ENCODE measurements at places on chromosomes 11 and 22.
A peak's percentile ranks its signal among the peaks of the same experiment; 100 is the strongest.

- peak; percentile 80 for DNase-seq
Observed at GRCh38 chr11:297586-298405, 1.5 kb downstream of the IFITM5 start.

- peak; percentile 38 for DNase-seq
Observed at GRCh38 chr22:46239261-46240048, 10.6 kb downstream of the CDPF1 start.

GRCh38 chr11:110182886-110183285 lies 89.7 kb downstream of the ZC3H12C start:
- DNase-seq: no peak

- DNase-seq: no peak
Observed at GRCh38 chr22:27386186-27386585, 415.4 kb downstream of the MN1 start.

GRCh38 chr22:43066844-43067385 lies 22.3 kb downstream of the TTLL1 start:
- no peak for DNase-seq

GRCh38 chr11:12893787-12894672 lies 115.1 kb upstream of the RASSF10 start:
- DNase-seq: no peak

GRCh38 chr11:70603756-70604211 lies 205.5 kb downstream of the CTTN start:
- DNase-seq: no peak

- DNase-seq: no peak
Observed at GRCh38 chr11:10594407-10594806, 25.9 kb upstream of the LYVE1 start.

- DNase-seq: no peak
Observed at GRCh38 chr22:46538814-46539160, 1.4 kb upstream of the CELSR1 start.

- no peak for DNase-seq
Observed at GRCh38 chr11:60343094-60343704, 16.1 kb downstream of the MS4A6E start.

DNA sequence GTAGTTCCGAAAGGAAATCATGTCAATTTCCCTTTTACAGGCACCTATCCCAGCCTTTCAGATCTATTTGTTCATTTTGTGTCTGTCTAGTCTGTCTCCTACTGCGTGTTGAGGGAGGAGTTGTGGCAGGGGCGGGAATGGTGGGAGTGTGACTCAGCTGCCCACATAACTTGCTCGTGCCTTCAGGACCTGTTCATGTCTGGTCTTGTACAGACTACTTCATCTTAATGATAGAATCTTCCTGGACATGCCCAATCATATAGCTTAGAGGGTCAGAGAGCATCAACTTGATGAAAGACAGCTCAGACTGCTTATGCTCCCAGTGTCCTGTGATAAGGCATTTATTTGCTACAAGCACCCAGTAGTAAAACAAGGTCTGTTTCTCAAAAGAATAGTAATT lies 61.0 kb upstream of the BIRC3 start:
- DNase-seq: no peak

DNA sequence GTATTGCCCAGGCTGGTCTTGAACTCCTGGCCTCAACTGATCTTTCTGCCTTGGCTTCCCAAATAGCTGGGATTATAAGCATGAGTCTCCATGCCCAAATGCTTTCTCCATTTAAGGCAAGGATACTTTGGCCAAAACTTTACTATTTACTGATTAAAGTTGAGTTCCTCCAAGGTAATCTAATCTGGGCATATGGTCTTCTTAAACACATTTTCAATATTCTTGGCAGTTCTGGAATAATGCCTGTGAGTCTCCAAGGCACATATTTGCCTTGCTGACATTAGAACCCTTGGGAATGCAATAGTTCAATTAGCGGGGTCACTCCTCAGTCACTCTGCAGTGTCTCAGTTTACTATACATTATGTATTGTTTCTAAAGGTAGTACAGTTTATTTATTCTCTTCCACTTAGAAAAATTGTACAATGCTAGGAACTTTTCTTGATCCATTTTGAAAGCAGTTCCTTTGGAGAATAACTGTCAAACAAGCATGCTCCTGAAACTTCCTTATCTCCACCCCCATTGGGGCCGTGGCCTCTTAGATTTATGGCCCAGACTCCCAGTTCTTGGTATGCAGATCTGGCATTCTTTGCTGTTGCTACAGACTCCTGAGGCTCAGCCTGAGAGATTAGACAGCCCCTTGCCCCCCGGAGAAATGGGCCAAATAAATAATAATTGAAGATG lies 13.1 kb upstream of the RAB38 start:
- DNase-seq: no peak

DNA sequence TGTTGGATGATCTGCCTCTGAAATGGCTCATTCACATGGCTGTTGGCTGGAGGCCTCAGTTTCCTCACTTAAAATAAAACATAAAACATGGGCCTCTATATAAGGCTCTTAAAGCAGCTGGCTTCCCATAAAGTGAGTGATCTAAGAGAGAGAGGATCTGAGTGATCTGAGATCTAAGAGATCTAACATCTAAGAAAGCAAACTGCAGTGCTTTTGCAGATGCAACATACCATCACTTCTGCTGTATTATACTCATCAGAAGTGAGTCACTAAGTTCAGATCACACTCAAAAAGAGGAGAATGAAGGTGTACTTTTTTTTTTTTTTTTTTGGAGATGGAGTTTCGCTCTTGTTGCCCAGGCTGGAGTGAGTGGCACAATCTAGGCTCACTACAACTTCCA lies 18.1 kb upstream of the HSPA8 start:
- no peak for DNase-seq

- no peak for DNase-seq
Observed at GRCh38 chr11:93537767-93538261, 5.4 kb downstream of the SMCO4 start.

Data from immature natural killer cell (primary cell).